ENCODE measurements at places on chromosomes 2 and 18.

DNA sequence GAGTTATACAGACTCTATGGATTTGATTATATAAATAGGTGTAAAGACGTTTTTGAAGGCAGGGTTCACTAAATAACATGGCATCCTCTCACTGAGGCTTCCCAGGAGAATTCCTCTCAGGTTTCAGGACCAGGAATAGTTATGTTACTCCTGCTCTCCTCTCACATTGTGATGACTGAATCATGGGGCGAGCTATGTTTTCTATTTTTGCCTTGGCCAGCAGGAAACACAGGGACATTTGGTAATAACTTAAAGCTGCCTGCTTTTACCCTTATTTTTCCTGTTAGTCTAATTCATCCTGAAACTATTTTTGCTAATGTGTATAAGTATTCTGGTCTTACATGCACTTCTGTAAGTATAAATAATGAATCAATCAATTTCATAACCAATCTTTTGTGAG is 115.3 kb upstream of the ITGB6 start:
- DNase-seq, result no peak

GRCh38 chr2:117330641-117331040 is 483.9 kb upstream of the DDX18 start:
- DNase-seq, result no peak

DNA sequence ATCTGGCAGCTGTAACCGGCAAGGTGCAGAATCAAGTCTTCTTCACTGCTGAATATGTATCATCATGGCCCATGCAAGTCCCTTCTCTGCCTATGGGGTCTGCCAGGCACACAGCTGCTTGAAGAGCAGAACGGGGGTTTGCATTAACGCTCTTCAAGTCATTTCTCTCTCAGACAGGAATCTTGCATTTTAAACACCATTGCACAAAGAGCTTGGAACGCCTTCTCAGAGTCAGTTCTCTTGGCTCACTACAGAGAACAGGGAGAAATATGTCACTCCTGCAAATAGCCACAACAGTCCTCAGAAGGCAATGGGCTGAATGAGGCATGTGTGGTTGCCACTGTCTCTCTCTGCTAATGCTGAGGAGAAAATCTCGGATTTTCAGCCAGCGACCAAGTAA is 2173.5 kb upstream of the PIK3C3 start:
- DNase-seq, result no peak

- DNase-seq, result no peak
Measured at GRCh38 chr2:236573066-236573929, 3.7 kb downstream of the ACKR3 start.

DNA sequence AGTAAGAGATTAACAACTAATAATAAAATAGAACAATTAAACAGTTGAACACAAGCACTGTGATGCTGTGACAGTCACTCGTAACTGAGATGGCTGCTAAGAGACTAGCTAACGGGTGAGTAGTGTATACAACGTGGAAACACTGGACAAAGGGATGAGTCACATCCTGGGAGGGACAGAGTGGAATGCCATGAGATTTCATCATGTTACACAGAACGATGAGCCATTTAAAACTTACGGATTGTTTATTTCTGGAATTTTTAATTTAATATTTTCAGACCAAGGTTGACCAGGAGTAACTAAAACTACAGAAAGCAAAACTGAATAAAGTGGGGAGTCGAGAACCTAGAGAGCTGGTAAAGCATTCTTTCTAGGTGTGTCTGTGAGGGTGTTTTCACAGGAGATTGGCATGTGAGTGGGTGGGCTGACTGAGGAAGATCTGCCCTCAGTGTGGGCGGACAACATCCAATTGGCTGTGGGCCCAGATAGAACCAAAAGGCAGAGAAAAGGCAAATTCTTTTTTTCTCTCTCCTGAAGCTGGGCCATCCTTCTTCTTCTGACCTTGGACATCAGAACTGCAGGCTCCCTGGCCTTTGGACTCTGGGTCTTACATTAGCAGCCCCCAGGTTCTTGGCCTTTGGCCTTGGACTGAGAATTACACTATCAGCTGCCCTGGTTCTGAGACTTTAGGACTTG is 14.6 kb downstream of the TMSB10 start:
- peak; percentile 67 for DNase-seq

- DNase-seq, result no peak
Measured at GRCh38 chr18:49042246-49042570, 91.4 kb upstream of the SMAD7 start.

DNA sequence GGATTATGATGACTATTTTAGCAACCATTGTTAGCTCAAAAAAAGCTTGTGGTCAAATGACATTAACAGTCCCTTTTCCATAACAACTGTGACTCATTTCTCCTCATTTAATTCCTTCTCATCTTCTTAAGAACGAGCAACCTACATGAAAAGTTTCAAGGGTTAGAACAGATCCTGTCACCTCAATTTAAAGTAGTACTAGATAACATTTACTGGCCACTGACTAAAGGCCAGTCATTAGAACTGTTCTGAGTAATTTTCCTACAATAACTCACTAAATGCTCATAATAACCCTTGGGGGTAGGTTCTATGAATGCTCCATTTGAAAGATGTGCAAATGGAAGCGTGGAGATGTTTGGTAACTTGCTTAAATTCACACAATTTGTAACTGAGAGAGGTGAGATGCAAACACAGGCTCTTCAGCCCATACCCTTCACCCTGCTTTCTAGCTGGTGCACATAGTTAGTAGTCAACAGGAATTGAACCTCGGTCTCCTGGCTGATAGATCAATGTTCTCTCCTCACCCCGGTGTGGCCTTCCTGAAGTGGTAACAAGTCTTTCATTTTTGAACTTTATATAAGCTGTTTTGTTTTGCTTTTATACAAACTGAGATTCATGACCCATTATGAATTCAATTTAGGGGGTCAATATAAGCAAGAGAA is 212.5 kb downstream of the SETBP1 start:
- no peak for DNase-seq
